ENCODE measurements at places on chromosomes 16 and 17. TPM values are rescaled to one million over a fixed set of nuclear protein-coding genes. Genes with fewer than 3 reads are reported as not detected.

Gene IRX6
- total RNA-seq = 0.18 TPM

Gene HAGHL
- 10.8 TPM for total RNA-seq

Gene RUNDC3A
- total RNA-seq = 0.17 TPM

Gene SRSF1
- 289 TPM for total RNA-seq

Gene RASL10B
- 0.31 TPM for total RNA-seq

Gene NPIPB2
- 18.7 TPM for total RNA-seq

Gene CNGB1
- total RNA-seq = not detected

Gene NPIPA7
- 4.4 TPM for total RNA-seq

- DNase-seq = no peak
Measured at GRCh38 chr16:53482123-53482522, 20.9 kb downstream of the AKTIP start.

DNA sequence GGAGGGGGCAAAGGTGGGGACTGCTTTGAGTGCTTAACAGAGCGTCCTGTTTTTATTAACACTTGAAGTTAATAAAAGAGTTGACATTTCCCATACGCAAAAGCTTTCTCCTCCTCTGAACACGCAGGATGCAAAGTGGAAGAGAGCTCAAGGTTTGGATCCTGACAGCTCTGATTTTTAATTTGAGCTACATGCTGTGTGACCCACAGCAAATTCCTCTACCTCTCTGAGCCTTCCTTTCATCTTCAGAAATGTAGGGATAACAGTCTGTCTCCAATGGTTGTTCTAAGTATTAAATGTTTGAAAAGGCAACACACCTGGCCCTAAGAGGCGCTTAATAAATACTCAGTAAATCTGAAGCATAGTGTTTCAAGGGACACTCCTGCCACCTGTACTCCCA, 93.0 kb downstream of the CDYL2 start:
- DNase-seq = no peak

DNA sequence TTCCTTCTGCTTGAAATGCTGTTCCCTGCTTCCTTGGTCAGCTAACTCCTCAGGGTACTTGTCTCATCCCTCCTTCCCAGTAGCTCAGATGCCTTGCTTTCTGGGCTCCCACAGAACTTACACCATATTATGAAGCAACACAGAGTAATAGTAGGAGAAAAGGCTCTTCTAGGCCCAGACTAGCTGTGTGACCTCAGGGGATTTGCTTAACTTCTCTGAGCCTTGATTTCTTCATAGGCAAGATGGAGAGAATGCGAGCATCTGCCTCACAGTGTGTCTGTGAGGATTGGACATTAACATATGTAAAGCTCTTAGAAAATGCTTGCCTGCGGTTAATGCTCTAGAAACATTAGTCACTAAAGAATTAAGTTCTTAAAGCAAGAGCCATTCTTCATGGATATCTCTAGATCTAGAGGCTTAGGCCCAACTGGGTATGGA, 22.3 kb upstream of the PECAM1 start:
- no peak for DNase-seq

DNA sequence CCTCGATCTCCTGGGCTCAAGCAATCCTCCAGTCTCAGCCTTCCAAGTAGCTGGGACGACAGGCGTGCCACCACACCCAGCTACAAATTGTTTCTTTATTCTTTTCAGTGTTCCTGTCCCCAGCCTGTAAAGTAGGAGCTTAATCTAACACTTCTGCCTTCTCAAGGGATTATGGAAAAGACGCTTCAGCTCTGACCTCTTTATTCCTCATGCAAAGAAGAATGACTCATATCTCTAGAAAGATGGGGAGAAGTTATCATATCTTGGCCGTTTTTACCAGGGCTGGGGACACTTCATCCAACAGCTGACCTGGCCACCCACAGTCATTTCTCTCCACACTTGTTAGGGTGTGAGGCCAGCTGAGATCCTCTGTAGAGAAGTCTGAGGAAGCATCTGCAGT, 172.6 kb downstream of the HAPSTR1 start:
- DNase-seq = no peak

- DNase-seq = no peak
Measured at GRCh38 chr16:48608871-48609651, 919 bp downstream of the N4BP1 start.

DNA sequence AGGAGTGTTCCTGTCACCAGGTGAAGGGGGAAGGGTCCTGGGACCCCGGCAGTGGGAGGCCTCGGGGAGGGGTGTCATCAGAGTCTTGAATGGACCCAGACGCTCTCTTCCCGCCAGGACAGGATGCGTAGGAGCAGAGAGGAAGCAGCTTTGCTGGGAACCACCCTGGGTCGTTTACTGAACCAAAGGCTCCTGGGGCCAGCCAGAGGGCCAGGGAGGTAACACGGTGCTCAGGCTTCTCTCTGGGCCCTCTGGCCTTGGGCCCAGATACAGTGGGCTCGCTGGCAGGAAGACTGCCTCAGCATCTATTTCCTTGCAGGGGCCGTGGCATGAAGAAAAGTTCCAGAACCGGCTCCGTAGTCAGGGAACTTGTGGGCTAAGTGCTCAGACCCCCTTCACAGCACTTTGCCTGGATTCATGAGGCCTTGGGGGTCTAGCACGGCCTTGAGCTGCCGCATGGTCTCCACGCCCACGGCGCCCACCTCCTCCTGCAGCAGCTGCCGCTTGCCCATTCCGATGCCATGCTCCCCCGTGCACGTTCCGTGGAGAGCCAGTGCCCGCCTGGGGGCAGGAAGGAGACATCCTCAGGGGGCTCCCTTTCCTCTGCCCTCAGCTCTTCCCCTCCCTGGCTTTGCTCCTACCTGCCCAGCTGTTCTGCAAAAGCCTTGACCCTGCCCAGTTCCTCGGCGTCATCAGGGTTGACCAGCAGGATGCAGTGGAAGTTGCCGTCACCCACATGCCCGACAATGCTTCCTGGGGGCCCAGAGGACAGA, 4.4 kb downstream of the LDHD start:
- no peak for DNase-seq

- DNase-seq = no peak
Measured at GRCh38 chr16:4060823-4061222, 55.4 kb downstream of the ADCY9 start.

GRCh38 chr17:66250686-66251085, 21.5 kb upstream of the APOH start:
- DNase-seq = no peak

DNA sequence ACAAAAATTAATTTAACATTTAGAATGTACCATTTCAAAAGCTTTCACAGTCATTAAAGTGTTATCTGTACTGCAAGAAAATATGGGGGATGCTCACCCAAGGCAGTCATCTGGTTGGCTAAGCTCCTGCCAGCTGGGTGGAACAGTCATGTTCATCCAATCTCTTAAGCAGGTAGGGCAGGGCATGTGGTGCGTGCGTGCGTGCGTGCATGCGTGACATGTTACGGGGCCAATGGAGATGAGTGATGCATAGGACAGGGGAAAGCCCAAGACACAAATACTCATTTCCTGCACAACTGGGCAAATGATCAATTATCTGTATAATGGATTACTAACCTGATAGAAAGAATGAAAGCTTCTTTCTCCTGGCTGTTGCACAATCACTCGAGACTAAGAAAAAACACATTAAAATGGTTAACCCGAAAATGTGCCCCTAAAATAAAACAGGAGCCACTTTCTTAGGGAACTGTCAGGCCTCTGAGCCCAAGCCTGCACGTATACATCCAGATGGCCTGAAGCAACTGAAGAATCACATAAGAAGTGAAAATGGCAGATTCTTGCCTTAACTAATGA, 104.4 kb downstream of the MYO1D start:
- no peak for DNase-seq

DNA sequence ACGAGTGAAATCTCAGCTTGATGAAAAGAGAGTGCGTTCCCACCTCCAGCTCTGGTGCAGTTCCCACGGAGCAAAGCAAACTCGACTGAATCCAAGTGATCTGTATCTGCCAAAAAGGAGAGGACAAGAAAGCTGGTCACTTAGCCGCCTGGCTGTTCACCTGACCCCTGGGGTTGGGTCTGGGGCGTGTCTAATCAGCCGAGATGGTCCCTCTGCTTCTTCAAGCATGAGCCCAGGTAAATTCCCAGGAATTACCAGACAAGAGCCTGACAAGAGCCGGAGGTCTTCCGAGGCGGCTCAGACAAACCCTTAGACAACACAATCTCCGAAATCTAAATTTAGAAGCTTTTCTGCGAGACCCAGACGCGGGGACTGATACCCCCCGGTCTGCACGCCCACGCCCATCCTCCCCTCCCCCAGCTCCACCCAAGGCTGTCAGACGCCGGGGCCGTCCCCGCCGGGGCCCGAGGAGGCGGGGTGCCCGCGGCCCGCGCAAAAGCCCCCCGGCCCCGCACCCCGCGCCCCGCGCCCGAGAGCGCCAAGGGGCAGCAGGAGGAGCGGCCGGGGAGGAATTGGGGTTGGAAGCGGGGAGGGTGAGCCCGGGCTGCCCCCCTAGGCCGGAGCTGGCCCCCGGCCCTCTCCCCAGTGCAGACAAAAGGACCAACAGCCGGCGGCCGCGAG, 674 bp downstream of the ZNF821 start:
- peak; percentile 68 for DNase-seq

DNA sequence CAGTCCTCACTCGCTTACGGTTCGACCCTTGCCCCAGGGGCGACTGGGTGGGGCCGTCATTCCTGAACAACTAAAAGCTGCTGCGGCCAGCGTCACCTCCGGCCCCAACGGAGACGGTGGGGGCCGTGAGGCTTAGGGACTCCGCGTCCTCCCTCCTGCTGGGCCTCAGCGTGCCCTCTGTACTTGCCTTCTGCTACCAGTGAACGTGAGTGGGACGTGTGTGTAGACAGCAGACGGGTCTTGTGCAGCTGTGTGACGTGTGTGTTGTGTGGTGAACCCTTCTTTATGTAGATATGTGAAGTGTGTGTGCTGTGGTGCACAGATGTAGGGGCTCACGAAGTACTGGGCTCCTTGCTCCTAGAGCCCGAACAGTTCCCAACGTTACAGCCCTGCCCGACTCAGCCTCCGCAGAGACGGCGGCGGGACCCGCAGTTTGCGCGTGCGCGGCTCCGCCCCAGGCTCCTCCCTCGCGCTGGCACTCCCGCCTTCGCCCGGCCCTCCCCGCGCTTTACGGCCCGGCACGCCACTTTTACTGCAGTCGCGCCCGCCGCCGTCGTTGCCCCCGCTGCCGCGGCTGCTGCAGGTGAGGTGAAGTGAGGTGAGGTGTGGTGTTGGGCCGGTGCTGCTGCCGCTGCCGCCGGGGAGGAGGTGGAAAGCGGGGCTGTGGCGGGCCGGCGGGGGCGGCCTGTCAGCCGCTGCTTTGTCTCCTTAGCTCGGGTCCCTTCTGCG, at the start of gene PHAF1:
Gene PHAF1, plus strand, starts transcription at position 535 of the 729 bp plus-strand sequence. CDS start 235 bp downstream, outside the sequence.
- peak; percentile 96 for DNase-seq

GRCh38 chr17:49580055-49580721, 4.5 kb downstream of the NXPH3 start:
- DNase-seq = no peak

- no peak for DNase-seq
Measured at GRCh38 chr17:82502207-82502606, 17.3 kb upstream of the FOXK2 start.
